ENCODE measurements at places on chromosomes 4 and X. TPM values are rescaled to one million over a fixed set of nuclear protein-coding genes. Genes with fewer than 3 reads are reported as not detected.

BOD1L1 gene
- total RNA-seq, result 10.3 TPM

DNA sequence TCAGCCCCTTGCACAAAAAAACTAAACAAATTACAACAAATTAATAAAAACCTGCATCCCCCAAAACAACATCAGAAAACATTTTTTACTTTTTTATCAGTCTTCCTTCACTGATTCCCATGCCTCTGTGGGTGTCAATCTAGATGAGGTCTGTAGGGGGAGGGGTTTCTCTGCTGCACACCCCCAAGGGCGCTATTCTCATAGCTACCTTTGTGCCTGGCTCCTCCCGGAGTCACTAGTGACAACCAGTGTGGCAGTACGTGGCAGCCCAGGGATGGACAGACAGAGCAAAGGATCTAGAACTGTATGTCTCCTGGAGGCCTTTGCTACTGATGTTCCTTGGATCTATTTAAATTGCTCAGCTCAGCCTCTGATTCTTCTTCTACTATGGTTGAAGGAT lies 228.1 kb upstream of the ANXA3 start:
- no peak for DNase-seq

DNA sequence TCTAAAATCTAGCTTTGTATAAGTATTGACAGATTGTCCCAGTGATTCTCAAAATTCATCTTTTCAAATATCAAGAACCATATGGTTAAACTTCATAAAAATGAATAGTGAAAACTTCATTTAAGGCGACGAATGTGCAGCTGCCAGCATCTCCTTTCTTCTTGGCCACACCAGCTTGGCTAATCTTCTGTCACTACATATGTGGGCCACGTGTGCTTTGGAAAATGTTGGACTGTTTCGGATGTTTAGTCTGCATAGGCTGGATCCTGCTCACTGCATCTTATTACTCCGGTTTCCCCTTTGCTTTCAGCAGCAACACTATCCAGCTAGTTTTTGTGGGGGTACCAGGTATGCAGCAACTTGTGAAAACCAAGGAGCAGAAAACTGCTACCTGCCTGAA lies 221.9 kb downstream of the BMPR1B start:
- no peak for DNase-seq

GRCh38 chr4:38113132-38113531 lies 152.9 kb downstream of the PTTG2 start:
- no peak for DNase-seq

DNA sequence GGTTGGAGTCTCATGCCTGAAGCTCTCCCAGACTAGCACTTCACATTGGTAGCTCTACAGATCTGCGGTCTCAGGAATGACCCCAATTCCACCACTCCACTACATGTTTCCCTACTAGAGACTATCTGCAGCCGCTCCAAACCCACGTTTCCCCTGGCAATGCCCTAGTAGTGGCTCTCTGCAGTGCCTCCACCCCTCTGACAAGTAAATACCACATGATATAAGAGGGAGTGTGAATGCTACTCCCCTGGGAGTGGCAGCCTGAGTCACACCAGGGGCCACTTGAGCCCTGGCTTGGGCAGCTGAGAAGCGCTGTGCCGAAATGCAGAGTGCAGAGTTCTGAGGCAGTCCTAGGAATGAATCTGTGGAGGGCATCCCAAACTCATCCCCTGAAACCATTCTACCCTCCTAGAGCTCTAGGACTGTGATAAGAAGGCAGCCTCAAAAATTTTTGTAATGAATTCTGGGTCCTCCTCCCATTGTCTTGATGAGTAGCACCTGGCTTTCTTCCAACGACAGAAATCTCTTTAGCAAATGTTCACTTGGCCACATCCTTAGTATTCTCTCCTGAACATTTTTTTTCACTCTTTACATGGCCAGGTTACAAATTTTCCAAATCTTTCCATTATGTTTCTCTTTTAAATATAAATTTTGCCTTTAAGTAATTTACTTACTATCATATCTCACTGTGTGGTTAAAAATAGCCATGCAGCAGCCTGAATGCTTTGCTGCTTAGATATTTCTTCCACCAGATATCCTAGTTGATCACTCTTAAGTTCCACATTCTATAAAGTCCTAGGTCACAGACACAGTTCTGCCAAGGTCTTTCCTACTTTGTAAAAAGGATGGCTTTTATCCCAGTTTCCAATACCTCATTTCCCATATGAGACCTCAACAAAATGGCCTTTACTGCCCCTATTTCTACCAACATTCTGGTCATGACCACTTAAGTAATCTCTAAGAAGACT lies 160.2 kb upstream of the CPEB2 start:
- DNase-seq, result no peak

- peak; percentile 64 for DNase-seq
Observed at GRCh38 chr4:2058264-2059045, 672 bp upstream of the NAT8L start.

DNA sequence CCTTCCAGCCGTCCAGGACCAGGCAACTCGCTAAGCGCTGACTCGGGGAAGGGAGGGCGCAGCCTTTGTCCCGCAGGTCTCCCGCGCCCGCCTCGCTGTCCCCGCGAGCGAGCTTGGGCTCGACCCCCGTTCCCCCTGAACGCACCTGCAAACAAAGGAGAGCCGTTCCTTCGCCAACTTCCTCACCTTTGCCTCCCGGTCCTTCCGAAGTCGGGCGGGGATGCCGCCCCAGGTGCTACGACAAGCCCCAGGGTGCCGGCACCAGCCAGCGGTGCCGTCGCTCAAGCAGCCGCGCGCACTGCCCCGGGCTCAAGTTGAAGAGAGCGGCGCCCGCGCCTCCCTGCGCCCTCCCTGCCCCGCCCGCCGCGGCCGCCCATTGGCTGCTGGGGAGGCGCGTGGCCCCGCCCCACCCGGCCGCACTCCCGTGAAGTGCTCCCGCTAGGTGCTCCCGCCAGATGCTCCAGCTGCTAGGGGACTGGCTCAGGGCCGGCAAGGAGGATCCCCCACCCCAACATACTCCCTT lies 107.1 kb downstream of the NSUN7 start:
- no peak for DNase-seq

GRCh38 chr4:78630615-78631014 lies 79.0 kb downstream of the ANXA3 start:
- no peak for DNase-seq

DNA sequence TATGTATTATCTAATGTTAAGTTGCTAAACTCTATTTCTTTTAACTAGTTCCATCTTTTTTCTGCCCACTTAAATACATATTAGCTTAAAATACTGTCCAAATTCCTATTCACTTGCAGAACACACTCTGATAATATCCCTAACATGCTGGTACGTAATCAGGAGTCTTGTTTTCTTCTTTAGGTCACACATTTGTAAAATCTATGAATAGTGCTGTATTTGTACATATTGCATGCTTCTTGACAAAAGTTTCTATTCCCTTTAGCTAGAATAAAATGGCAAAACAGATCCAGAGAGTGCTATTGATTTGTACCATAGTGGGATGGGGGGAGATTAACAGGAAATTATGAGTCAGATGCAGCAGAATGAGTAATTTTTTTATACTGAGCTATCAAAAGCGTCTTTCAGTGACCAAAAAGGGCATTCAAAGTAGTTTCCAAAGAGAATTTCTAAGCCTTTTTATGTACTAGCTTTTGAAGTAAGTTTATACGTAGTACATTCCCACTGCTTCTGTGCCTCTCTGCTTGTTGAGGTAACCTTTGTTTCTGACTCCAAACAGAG lies 126.5 kb downstream of the PTPN13 start:
- no peak for DNase-seq

DNA sequence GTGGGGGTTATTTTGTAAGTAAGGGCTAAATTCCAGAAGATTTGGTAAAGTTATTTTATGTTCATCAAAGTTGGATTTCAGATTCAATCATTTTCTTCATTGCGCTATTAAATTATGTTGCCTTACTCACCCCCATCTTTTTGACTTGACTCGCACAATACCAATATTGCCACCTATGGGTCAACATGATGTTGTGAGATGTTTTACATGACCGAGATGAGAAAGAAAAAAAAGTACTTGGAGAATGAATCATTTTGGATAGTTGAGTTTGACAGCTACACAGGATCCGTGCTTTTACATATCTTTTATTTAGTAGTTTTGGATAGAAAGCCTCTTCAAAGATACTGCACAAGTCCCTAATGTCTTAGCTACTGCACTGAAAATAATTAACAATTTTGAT lies 224.2 kb upstream of the EMCN start:
- DNase-seq, result no peak

GRCh38 chr4:168694667-168695066 lies 197.8 kb downstream of the PALLD start:
- no peak for DNase-seq

All from G401 (cell line).